ENCODE measurements at places on chromosomes 16 and 17.

GRCh38 chr17:44112284-44113280 is 10.9 kb downstream of the HDAC5 start:
- no peak for DNase-seq

DNA sequence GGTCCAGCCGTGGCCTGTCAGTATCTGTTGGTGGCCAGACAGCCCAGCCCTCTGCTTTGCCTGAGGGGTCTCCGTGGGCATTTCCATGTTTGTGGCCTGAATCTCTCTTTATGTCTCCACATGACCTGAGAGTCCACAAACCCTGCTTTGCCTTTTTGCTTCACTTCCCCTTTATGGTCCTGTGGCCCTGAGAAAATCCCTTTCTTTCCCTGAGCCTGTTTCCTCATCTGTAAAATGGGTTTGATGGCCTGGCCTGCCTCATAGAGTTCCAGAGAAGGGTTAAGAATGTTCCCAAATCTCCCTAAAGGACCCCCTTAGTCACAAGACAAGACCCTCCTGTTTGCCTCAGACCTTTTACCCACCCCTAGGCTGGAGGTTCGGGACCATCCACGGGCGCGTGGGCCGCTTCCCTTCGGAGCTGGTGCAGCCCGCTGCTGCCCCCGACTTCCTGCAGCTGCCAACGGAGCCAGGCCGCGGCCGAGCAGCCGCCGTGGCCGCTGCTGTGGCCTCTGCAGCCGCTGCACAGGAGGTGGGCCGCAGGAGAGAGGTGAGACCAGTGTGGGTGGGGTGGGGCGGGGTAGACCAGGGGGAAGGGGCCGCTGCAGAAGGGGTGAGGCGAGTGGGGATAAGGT is 26.2 kb upstream of the ALKBH5 start:
- no peak for DNase-seq

GRCh38 chr17:81406117-81406953 is 11.1 kb downstream of the BAHCC1 start:
- DNase-seq: no peak

DNA sequence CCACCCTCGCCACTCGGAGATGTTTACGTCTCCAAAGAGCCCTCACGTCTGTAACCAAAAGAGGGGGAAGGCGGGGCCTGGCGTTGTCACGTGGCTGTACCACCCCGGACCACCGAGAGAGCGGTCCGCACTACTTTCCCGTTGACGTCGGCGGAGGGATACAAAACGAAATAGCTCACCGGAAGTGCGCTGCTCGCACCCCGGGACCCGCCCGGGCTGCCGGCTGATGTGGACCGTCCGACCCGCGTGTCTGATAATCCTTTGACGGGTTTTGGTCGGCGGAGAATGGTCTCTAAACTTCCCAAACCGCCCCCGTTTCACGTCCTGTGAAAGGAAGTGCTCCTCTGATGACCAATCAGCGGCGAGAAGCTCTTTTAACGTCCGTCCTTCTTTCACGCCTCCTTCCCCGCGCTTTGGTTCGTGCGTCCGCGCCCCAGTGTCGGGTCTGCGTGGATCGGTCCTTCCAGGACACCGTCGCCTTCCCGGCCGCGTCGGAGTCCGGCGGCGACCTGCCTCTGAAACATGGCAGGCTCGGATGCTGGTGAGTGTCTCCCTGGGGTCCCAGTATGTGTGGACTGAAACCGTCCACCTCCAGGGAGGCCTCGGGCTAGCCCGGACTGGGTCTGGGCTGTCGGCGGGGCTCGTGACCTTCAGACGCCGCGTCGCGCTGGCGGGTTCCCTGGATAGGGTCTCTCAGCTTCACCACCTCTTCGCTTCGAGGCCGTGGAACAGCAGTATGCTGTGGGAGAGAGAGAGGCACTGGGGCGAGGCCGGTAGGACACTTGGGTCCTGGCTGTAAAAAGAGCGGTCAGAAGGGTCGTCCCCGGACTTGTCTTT is at the start of gene CEP95:
CEP95 (plus strand) TSS at position 402 of the 837 bp plus-strand sequence; CDS start at position 523, 121 bp downstream.
- peak; percentile 99 for DNase-seq

GRCh38 chr17:43039646-43040045 is 14.6 kb downstream of the RND2 start:
- no peak for DNase-seq

DNA sequence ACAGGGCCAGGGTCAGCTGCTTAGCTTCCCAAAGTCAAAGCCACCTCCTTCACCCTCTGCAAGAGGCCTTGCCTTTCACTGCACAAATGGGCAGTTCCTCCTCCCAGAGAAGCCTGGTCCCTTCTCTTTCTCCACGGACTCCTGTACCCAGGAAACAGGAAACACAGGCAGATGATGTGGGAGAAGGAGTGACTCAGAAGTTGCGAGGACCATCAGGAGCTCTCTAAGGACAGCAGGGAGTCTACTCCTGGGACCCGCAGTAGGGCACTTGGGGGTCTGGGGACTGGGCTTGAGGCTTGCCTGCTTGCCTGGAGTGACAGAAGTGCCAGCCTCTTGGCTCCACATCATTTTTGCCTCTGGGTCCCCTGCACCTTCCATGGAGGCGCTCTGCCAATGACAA is 47.4 kb upstream of the KSR1 start:
- DNase-seq: peak; percentile 48

DNA sequence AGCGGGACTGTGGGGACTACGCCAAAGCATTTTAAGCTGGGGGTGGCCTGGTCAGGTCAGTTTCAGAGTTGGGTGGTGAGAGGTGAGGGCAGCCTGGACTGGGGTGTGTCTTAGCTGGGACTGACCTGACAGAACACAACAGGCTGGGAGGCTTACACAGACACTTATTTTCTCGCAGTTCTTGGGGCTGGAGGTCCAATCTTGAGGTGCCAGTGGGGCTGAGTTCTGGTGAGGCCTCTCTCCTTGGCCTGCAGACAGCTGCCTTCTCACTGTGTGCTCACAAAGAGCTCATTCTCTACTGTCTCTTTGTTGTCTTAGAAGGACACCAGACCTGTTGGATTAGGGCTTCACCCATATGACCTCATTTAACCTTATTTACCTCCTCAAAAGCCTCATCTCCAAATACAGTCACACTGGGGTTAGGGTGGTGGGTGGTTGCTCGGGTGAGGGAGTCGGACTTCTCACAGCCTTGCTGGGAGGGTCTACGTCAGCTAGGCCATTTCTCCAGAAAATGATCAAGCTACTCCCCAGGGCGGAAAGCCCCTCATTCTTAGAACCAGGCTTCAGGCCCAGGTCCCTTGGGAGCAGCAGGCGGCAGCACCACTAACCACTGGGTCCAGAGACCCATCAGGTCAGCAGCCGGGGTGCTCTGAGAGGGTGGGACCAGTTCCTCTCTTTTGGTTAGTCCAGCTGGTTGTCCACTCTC is 149.3 kb downstream of the RAB11FIP4 start:
- no peak for DNase-seq

GRCh38 chr16:66070140-66070917 is 296.2 kb upstream of the CDH5 start:
- peak; percentile 63 for DNase-seq

GRCh38 chr16:1172651-1173050 is 19.7 kb downstream of the CACNA1H start:
- no peak for DNase-seq

- no peak for DNase-seq
These were observed 420.9 kb downstream of the SHISA9 start for GRCh38 chr16:13322336-13322735.

GRCh38 chr16:57838161-57838560 is 35.9 kb upstream of the KIFC3 start:
- DNase-seq: no peak

DNA sequence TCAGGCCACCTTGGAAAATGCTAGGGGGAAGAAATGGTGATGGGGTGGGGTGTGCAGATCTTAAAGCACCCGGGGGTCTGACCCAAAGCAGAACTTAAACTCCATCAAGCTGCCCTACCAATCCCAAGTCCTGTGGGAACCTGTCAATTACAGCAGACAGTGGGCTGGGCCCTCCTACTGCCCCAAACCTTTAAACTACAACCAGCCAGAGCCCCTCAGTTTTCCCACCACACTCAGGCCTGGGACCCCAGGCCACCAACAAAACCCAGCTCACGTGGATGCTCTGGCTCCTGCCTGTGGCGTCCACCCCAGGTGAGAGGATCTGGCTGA is 2.7 kb downstream of the MYO18A start:
- no peak for DNase-seq

DNA sequence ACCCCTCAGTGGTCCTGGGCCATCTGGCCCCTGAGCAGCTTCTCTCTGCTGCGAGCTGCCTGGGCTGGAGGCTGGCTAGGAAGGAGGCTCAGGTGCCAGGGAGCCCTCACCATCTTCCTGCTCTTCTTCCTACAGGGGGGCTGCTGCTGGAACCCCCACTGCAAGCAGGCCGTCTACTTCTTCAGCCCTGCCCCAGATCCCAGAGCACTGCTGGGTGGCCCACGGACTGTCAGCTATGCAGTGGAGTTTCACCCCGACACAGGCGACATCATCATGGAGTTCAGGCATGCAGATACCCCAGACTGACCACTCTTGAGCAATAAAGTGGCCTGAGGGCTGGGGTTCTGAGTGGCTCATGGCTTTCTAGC is 46.1 kb downstream of the PRMT7 start:
- DNase-seq: no peak

GRCh38 chr17:69607162-69607834 is 192.8 kb downstream of the MAP2K6 start:
- peak; percentile 75 for DNase-seq

DNA sequence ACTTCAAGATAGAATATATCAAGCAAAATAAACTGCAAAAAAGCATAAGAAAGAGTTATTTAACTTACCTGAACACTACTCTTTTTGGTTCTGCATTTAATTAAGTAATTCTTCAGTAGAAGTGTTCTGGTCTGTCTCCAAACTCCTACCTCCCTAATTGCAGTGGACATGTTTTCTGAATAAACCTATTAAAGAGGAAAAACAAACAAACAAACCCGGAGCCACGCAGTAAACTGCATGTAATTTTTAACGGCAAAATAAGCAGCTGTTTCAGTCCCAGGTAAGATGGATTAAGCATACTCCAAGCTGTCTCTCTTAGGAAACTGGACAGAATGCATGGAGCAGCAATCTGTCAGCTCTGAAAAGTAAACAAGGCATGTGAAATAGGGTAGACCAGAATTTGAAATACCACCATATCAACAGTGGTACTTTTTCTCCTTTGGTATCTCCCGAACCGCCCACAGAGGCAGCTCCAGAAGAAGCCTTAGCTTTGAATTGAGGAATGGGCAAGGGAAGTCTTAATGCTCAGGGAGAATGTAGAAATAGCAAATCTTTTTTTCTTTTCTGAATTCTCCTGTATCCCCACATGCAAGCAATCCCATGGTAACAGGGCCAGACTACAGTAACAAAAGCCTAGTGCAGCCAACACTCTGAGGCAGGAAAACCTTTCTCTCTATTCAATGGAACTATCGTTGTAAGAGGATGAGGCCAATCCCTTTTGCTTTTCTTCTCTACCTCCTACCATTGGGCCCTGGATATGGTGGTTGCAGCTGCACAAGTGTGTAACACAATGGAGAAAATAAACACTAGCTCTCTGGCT is 12.5 kb downstream of the ABCA5 start:
- no peak for DNase-seq

GRCh38 chr17:82297714-82298537 is 19.5 kb downstream of the CD7 start:
- peak; percentile 92 for DNase-seq

DNA sequence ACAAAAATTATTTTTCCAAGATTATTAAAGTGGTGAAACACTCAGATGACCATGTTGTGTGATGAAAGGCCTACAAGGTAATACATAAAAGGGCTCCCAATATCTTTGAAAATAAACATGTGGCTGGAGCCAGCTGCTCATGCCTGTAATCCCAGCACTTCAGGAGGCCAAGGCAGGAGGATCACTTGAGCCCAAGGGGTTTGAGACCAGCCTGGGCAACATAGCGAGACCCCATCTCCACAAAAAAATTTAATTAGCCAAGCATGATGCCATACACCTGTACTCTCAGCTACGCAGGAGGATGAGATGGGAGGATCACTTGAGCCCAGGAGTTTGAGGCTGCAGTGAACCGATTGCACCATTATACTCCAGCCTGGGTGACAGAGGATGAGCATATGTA is 26.8 kb downstream of the SIAH1 start:
- no peak for DNase-seq

DNA sequence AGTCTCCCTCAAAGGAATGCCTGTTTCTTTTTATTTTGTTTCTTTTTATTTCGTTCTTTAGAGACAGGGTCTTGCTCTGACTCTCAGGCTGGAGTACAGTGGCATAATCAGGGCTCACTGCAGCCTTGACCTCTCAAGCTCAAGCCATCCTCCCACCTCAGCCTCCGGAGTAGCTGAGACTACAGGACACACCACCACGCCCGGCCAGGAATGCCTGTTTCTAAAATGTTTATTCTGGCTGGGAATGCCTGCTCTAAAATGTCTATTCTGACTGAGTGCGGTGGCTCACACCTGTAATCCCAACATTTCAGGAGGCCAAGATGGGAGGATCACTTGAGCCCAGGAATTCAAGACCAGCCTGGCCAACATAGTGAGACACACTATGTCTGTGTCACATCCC is 2.5 kb upstream of the MMP28 start:
- DNase-seq: no peak

- DNase-seq: no peak
These were observed 1.1 kb upstream of the KPNA2 start for GRCh38 chr17:68034452-68034776.

- peak; percentile 39 for DNase-seq
These were observed 276.5 kb upstream of the XYLT1 start for GRCh38 chr16:17747081-17747756.

GRCh38 chr17:17819561-17819995 is 17.2 kb downstream of the SREBF1 start:
- peak; percentile 81 for DNase-seq

GRCh38 chr17:45992175-45992574 is 6.9 kb upstream of the STH start:
- DNase-seq: no peak

- DNase-seq: no peak
These were observed 183.3 kb downstream of the CEP112 start for GRCh38 chr17:66008680-66009079.

GRCh38 chr16:73031155-73031866 is 16.6 kb downstream of the ZFHX3 start:
- DNase-seq: peak; percentile 21

DNA sequence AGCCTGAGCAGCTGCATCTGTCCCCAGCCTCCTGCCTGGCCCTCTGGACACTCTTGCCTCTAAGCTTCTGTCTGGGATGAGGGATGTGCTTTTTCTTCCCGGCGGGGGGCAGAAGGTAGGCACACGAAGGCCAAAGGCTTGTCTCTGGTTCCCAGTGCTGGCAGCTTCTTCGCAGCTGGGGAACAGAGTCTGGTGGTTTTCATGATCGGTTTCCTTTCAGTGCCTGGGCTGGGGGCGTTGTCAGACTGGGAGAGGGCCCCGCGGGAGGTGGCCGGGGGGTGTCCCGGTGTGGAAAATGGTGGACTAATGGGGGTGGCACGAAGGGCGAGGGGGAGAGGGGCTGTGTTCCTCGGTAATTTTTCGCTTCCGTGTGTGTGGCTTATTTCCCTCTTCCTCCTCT is 988 bp downstream of the RAP1GAP2 start:
- no peak for DNase-seq

- DNase-seq: no peak
These were observed 85.4 kb downstream of the IRF8 start for GRCh38 chr16:85984231-85984880.
